ENCODE measurements at places on chromosomes 6 and 20.
A peak's percentile ranks its signal among the peaks of the same experiment; 100 is the strongest.

GRCh38 chr6:68235326-68235784, 399.7 kb upstream of the ADGRB3 start:
- DNase-seq, result no peak

- no peak for DNase-seq
These were observed 11.8 kb upstream of the FERMT1 start for GRCh38 chr20:6134592-6134991.

DNA sequence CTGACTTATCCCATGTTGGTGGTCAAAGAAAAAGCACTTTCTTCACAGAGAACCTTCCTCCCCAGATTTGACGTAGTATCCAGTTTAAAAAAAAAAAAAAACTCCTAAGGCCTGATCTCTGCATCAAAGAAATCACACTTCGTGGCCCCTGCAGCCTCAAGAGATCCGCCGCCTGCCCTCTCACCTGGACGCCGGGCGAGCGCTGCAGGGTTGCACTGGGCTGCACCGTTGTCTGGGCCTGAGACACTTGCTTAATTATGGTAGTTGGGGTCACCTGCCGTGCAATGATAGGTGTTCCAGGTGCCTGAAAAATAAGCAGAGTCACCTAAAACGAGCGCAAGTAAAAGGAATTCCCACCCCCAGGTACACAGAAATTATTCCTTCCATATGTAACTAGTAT, 53.0 kb downstream of the TAF4 start:
- no peak for DNase-seq

- DNase-seq, result no peak
These were observed 4.8 kb upstream of the ADGB start for GRCh38 chr6:146593986-146594385.

DNA sequence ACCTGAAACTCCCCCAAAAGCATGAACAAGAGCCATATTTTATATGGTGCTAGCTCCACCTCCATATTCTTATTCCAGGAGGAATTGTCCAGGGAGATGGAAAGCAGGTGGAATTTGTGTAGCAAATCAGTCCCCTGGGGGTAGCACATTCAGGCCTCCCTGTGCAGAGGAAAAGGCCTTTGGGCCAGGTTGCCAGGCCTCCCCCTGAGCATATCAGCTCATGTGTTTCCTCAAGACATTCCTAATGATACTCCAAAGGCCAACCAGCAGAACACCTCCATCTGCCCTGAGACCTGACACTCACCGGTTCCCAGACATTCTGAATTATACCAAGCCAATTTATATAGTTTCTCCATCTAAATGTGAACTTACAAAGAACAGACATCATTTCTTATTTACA, 2.6 kb upstream of the BANF2 start:
- DNase-seq, result no peak

DNA sequence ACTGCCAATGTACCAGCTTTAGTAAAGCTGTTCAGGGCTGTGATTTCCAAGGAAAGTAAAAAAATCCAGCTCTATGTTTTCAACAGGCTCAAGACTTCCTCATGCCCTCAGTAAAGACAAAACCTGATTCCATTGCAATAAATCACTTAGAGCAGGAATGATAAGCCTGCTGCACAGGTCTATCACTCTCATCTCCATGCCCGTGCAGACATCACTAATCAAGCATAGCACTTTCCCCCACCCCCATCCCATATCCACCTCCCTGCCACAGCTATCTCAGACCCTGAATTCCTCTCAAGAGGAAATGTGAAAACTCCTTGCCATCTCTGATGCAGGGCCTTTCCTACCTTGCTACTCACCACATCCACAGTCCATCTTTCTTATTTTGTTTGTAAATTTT, 554.9 kb downstream of the MAFB start:
- DNase-seq, result no peak

GRCh38 chr20:1664911-1665310, 7.3 kb upstream of the SIRPG start:
- DNase-seq, result no peak

- DNase-seq, result no peak
These were observed 479 bp downstream of the SLC39A7 start for GRCh38 chr6:33201147-33201545.

DNA sequence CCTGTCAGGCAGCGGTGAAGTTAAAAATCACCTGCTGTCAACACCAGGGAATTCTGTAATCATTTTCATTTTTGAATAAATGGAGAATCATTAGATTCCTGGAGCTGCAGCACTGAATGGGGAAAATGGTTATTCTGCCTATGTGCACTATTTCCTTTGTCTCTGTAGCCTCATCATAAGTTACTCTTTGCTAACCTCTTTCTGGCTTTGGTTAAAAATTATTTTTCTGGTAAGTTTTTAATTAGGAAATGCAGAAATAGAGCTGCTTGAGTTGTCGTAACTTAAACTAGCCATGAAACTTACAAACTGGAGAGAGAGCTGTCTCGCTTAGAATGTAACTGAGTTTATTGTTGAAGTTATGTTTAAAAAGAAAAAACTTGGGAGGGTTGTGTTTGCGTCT, 28.8 kb downstream of the ZFAND3 start:
- DNase-seq, result no peak

DNA sequence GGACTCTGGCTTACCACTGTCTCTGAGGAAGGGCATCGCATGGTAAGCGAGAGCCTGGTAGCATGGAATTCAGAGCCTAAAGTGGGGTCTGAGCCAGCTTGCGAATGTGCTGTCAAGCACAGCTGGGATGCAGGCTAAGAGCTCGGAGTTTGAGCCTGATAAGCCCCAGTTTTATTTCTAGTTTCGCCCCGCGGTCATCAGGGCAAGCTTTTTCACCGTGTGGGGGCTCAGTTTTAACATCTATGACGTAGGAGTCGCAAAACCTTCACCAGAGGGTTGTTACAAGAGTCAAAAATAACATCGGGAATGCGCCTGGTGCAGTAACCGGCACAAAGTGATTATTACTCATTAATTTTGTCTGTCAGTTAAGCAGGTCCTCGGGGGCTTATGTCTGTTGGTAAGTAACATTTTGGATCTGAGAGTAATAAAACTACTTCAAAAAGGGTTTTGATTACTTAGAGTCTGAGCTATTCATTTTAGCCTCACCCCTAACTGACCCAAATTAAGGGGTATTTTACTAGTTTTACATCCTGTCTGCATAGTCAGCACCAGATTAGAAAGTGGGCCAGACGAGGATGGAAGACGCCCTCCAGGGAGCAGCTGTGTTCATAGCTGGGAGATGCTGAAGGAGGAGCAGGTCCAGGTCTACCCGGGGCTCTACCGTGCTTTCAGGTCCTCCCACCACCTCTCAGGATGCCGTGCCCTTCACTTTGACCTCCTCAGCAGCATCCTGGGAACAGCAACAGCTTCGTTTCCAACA, 29.7 kb downstream of the SLC22A23 start:
- DNase-seq, result no peak

GRCh38 chr6:104527761-104528415, 331.8 kb downstream of the HACE1 start:
- DNase-seq, result no peak

DNA sequence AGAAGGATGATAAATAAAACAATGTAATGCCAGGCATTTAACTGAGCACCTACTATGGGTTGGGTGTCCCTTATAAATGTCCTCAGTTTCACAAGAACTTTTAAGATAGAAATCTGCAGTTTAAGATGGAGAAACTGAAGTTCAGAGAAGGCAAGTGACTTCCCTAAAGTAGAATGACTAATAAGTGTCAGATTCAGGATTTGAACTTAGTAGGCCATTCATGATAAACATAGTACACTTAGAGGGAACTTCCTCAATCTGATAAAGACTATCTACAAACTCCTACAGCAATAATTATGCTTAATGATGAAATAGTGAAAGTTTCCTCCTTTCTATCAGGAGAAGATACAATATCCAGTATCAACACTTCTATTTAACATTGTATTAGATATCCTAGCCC, 43.9 kb downstream of the NCR2 start:
- no peak for DNase-seq

- peak; percentile 71 for DNase-seq
These were observed 8.4 kb upstream of the ABHD12 start for GRCh38 chr20:25399037-25399430.

DNA sequence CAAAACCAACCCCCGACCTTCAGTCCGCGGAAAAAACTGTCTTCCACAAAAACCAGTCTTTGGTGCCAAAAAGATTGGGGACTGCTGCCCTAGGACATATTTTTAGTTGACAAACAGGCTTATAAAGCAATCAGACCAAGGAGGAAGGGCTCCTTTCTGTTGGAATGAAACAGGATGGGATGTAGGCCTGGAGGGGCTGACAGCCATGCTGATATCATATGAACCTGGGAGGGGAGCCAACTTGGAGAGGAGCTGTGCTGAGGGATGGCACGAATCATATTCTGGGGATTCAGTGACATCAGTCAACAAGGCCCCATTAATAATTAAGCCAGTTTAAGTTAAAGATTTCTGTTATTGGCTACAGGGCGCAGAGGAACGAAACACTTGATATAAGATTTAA, 225.4 kb upstream of the TSHZ2 start:
- peak; percentile 5 for DNase-seq

GRCh38 chr6:164014346-164015087, 600.0 kb downstream of the QKI start:
- DNase-seq, result no peak
